ENCODE measurements at places on chromosomes 12 and 14. TPM values are rescaled to one million over a fixed set of nuclear protein-coding genes. Genes with fewer than 3 reads are reported as not detected.

BEST3 gene
- 72.2 TPM for total RNA-seq

KRT82 gene
- total RNA-seq, result not detected

- DNase-seq, result peak; percentile 76
Measured at GRCh38 chr12:6323340-6323994, 13.0 kb downstream of the PLEKHG6 start.

- DNase-seq, result no peak
Measured at GRCh38 chr12:18345021-18345735, 83.9 kb downstream of the PIK3C2G start.

DNA sequence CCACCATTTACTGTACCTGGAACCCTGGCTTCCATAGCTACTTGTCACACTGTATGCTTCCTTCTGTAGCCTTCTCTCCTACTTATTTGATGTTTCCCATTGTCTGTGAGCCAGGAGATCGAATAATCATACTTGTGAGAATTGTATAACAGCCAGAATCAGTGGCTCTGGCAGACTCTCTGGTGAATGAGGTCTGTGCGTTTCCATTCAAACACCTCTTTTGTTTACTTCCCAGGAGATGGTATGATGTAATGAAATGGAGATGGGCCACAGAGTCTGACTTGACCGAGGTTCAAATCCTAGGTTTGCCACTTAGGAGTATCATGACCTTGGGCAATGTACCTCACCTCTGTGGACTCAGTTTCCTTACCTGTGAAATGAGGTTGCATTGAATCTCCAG, 35.7 kb upstream of the CLMN start:
- DNase-seq, result no peak

DNA sequence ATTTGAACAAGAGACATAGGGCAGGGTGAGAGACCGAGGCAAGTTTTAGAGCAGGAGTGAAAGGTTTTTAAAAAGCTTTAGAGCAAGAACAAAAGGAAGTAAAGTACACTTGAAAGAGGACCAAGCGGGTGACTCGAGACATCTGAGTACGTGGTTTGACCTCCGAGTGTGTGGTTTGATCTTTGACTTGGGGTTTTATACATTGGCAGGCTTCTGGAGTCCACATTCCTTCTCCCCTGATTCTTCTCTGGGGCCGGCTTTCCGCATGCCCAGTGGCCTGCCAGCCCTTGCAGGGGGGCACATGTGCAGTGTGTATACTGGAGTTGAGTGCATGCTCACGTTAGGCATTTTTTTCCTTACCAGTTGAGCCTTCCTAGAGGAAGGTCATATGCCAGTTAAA, 96.3 kb downstream of the SLC15A4 start:
- no peak for DNase-seq

GRCh38 chr12:54017878-54018467, 9.2 kb downstream of the HOXC8 start:
- peak; percentile 75 for DNase-seq

DNA sequence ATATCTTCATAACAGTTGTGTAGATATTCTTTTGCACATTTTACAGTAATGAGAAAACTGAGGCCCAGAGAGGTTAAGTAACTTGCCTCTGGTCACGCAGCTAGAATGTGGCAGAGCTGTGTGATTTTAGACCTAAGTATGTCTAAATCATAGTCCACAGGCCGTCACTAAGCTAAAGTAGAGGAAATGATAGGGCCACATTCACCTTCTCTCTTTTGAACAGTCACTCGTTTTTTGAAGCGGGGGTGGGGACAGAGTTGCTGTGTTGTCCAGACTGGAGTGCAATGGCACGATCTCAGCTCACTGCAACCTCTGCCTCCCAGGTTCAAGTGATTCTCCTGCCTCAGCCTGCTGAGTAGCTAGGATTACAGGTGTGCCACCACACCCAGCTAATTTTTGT, 68.5 kb downstream of the RASSF3 start:
- DNase-seq, result no peak

SOAT2 gene
- not detected for total RNA-seq

- DNase-seq, result peak; percentile 47
Measured at GRCh38 chr12:7905071-7905470, 30.9 kb downstream of the SLC2A3 start.

FGF23 gene
- total RNA-seq, result 0.31 TPM

PLXNC1 gene
- 13.4 TPM for total RNA-seq

- peak; percentile 74 for DNase-seq
Measured at GRCh38 chr14:102776761-102777710, at the start of gene TRAF3. TRAF3 (plus strand) TSS chr14:102777449; CDS start chr14:102870202, 92,753 bp downstream.

DNA sequence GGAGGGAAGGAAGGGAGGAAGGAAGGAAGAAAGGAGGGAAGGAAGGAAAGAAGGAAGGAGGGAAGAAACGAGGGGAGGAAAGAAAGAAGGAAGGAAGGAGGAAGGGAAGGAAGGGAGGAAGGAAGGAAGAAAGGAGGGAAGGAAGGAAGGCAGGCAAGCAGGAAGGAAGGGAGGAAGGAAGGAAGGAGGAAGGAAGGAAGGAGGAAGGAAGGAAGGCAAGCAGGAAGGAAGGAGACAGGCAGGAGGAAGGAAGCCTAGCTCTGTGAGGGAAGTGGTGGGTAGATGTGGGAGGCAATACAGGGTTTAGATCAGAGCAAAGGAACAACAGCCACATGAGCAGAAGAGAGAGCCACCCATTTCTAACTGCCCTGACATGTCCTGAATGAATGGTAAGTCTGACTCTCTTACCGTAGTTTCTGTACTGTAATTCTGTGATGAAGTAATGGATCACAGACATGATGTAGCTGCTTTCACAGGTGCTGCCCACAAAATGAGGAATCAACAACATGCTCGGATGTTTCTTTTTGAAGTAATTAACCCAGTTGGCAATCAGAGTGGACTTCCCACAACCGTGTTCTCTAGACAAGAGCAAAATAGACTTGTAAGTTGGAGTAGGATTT, 24.4 kb upstream of the HSP90B1 start:
- DNase-seq, result no peak

DNA sequence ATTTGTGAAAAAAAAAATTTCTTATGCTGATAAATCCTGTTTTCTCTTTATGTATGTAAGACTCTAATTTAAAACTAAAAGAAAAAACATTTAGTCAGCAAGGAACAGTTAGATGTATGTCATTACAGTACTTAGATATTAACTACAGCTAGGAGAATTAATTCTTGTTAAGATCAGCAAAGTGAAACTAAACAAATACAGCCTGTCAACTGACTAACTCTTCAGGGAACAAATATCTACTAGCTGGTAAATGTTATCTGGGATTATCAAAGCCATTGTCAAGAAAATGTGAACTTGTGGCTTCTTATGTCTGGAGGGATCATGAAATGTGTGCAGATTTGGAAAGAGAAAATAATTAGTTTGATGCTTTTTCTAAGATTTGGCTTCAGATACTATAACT, 27.5 kb downstream of the MGAT4C start:
- no peak for DNase-seq

- DNase-seq, result peak; percentile 76
Measured at GRCh38 chr14:89721956-89722355, 232.6 kb downstream of the EFCAB11 start.

DNA sequence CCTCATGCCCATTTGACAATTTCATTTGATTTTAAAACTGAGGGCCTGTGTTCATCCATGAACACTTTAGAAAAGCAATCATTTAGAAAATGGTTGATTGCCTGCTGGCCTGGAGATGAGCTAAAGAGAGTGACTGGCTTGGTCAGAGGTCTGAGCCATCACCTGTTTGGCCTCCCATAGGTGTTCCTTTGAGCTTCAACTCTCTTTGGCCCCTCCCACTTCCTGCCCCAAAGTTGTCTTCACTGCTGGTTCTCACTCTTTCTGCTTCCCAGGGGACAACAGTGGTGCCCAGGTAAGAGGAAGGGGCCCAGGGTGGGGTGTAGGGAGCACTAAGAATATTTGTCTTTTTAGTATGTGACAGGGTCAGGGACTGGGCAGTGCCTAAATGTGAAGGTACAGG, 4.9 kb upstream of the TCP11L2 start:
- no peak for DNase-seq

CAPZA3 gene
- total RNA-seq, result not detected

DNA sequence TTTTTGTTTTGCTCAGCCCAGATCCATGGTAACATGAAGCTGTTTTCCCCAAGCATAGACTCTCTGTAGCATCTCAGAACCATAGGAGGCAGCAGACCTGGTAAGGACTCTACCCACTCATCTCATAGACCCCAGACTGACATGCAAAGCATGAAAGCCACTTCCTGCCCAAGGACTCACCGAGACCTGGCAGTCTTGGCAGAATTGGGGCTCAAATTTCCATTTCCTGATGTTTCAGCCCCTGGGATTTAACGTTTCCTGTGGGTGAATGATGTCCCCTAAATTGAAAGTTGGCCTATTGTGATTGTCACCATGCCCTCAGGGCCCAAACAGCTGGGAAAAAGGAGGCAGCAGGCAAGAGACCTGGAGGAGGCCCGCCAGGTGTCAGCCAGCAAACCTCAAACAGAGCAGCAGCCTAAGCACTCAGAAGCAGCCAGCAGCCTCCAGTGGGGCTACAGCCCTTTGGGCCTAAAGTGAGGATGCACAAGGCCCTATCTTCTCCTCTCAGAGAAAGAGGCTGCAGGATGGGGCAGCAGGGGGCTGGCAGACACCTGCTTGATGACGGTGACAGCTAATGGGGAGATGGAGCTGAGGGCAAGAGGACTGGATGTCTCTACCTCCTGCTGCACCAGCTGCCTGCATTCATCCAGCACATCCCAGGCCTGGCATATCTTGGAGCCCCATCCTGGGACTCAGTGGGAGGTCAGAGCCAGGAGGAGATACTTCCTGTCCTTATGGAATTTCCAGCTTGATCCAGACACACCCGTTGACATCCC, 8.5 kb downstream of the KRT85 start:
- DNase-seq, result no peak

GPR84 gene
- not detected for total RNA-seq

- no peak for DNase-seq
Measured at GRCh38 chr12:6945613-6946012, 1.8 kb downstream of the C12orf57 start.

- DNase-seq, result no peak
Measured at GRCh38 chr12:11822081-11822834, 172.8 kb downstream of the ETV6 start.

- DNase-seq, result no peak
Measured at GRCh38 chr12:26153421-26154154, 28.8 kb upstream of the BHLHE41 start.

PTPRQ gene
- 0.21 TPM for total RNA-seq

GRCh38 chr12:19925841-19926240, 442.5 kb upstream of the PDE3A start:
- DNase-seq, result no peak

C12orf60 gene
- total RNA-seq, result 1.3 TPM

GRCh38 chr12:16473610-16474326, 126.3 kb downstream of the MGST1 start:
- peak; percentile 25 for DNase-seq

IRAK3 gene
- 13.4 TPM for total RNA-seq

KRT7 gene
- total RNA-seq, result 27.1 TPM

Measured in tongue (tissue), 3 donors.